ENCODE measurements at places on chromosomes 2 and 18. TPM values are rescaled to one million over a fixed set of nuclear protein-coding genes. Genes with fewer than 3 reads are reported as not detected.

DNA sequence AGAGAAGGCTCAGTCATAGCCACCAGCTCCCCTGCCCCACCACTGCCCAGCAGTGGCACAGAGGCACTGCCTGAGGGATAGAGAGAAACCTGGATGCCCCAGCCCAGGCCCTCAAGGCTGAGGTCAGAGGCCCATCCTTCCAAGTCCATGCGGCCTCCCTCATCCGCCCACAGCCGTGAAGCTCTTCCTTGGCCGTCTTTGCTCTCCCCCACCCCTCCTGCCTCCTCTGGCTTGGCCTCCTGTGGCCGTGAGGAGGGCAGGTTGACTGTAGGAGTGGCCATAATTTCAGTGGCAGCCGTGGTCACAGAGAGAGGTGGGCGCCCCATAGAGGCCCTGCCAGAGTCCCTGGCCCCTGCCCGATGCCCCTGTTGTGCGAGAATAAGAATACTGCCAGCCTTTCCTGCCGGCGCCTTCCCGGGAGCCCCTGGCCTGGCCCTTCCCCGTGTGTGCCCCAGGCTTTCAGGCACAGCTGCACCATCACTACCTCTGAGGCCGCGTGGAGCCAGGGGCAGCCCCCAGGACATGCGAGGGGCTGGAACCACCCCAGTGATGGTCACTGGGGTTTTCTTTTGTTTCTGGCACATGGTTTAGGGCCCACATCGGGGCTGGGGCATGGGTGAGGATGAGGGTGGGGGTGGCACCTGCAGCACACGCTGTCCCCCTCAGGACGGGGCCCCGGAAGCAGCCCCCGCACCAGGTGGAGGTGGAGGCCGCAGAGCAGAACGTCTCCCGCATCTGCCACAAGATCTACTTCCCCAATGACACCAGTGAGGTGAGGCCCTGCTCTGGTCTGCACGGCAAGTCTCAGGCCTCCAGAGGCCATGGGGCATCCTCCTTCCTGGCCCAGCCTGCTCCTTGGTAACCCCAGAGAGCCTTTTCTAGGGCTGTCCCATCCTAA, 13.1 kb upstream of the GPR17 start:
- no peak overlapping the region for H3K27ac ChIP-seq
- no peaks in the 10 kb centered on the region for H3K27me3 ChIP-seq
- peaks cover 3% of the 10 kb centered on the region for H3K4me1 ChIP-seq
- no peak for DNase-seq
- no peaks in the 10 kb centered on the region for H3K36me3 ChIP-seq

DNA sequence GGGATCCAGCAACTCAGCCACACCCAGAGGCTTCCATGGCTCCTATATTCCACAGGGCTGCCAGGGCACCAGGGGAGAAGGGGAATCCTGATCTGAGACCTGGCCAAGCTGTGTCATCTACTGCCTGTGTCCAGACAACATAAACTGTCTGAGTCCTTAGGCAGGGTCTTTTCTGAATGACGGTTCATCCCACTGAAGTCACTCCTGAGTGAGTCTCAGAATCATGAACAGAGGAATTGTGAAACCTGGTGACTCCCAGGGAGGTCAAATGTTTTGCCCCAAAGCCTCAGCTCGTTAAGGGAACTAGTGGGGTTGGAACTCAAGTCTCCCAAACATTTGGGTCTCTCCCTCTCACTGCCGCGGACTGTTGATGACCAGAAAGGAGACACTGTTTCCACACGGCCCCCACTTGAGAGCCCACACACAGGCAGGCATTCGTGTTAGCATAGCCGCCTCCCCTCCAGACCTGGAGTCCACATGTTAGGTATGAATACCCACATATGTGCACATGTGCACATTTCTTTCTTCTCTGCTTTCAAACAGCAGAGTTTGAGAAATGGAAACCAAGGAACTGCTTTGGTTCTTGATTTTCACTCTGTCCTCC, 125.0 kb upstream of the MSH6 start:
- no peak overlapping the region for H3K4me3 ChIP-seq
- no peaks in the 10 kb centered on the region for H3K27me3 ChIP-seq
- peaks cover 10% of the 10 kb centered on the region for H3K4me1 ChIP-seq
- DNase-seq, result no peak

The C2orf78 gene
- total RNA-seq, result not detected

The HRH4 gene
- not detected for total RNA-seq

The SRD5A2 gene
- total RNA-seq, result 7.0 TPM
